Endothelial cell of umbilical vein (primary cell): ENCODE measurements at places on chromosomes 2 and 18. TPM values are rescaled to one million over a fixed set of nuclear protein-coding genes. Genes with fewer than 3 reads are reported as not detected.

DNA sequence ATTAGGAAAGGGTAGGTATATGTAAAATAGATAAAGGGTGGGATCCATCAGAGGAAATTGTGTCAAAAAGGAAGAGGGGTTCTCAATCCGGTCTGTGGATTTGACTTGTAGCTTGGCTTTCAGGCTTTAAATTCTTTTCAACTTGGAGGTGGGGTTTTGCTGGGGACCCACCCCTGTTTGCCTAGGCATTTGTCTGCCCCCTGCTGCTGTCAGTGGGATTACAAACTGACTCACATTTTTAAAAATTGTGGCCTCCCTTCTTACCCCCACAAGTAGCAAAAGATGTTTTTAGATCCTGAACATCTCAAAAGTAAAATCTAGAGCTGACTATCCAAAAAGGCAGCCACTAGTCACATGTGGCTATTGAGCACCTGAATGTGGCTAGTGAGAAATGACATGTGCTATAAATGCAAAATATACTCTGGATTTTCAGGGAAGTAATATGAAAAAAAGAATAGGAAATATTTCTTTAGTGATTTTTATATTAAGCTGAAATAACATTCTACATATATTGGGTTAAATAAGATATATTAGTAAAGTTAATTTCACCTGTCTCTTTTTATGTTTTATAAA lies 178.9 kb downstream of the GFPT1 start:
- DNase-seq, result peak; percentile 12
- H3K4me1 ChIP-seq, result no peaks in the 10 kb centered on the region
- H3K27me3 ChIP-seq, result no peaks in the 10 kb centered on the region
- H3K4me3 ChIP-seq, result no peak overlapping the region

GRCh38 chr2:217222309-217222910 lies 362.5 kb upstream of the TNP1 start:
- H3K36me3 ChIP-seq, result no peaks in the 10 kb centered on the region
- H3K27me3 ChIP-seq, result no peaks in the 10 kb centered on the region
- H3K4me1 ChIP-seq, result peaks cover 13% of the 10 kb centered on the region

- no peaks in the 10 kb centered on the region for H3K27me3 ChIP-seq
- no peak overlapping the region for H3K27ac ChIP-seq
- H3K4me3 ChIP-seq, result no peak overlapping the region
- H3K4me1 ChIP-seq, result no peaks in the 10 kb centered on the region
- no peak for DNase-seq
Observed at GRCh38 chr2:105895990-105896764, 151.5 kb downstream of the NCK2 start.

DNA sequence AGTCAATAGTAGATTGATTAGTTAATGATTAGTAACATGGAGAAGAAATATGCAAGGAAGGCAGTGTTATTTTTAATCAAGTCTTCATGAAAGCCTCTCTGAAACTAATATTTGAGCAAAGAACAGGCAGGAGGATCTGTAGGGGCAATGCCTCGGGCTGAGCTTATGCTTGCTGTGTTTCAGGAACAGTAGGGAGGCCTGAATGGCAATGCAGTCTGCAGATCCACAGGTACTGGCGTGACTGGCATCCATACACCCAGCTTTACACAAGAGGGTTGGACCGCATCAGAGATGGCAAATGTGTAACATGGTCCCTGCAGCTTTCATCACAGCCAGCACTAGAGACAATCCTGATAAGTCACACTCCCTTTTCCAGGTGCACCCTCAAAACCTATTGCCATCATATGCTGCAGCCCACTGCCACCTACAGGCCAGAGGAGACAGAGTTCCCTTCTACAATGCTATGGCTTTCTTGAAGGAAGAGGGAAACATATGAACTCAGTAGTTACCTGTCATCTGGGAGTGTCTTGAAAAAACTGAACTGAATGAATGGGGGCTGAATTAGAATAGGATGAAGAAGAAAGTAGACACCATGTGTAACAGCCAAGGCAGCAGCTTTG lies 582.4 kb upstream of the RAB6C start:
- no peak for DNase-seq
- H3K27me3 ChIP-seq, result no peaks in the 10 kb centered on the region
- H3K27ac ChIP-seq, result no peak overlapping the region
- H3K36me3 ChIP-seq, result no peaks in the 10 kb centered on the region

DNA sequence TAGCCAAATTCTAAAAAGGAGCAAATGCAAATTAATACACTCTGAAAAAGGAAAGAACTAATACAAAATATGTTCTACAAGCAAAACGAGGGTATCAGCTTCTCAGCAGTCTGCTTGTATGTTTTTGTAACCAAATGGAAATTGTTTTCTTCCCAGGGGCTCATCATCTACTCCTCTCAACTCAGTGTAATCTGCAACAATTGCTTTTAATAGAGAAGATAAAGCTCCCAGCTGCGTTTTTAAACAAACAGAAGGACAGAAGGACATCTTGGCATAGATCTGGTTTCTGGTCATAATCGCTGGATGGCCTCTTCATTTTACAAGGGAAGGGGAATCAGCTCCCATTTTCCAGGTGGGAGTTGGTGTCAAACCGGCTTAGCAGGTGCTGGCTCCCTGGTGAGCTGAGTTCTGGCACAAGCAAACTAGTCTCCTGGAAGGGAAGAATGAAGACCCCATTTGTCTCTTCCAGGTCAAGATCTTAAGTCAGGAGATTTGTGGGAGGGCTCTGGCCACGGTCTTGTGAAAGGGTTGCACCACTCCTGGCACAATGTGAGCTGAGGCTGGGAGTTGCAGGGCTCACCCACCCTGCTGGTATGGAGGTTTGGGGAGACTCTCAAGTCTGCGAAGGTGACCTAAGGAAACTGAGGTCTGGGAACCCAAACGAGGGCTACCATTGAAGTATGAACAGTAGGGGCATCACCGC lies 41.6 kb downstream of the NPPC start:
- H3K4me1 ChIP-seq, result no peaks in the 10 kb centered on the region
- H3K27me3 ChIP-seq, result peaks cover 8% of the 10 kb centered on the region
- no peak overlapping the region for H3K27ac ChIP-seq
- no peaks in the 10 kb centered on the region for H3K36me3 ChIP-seq
- DNase-seq, result no peak

DNA sequence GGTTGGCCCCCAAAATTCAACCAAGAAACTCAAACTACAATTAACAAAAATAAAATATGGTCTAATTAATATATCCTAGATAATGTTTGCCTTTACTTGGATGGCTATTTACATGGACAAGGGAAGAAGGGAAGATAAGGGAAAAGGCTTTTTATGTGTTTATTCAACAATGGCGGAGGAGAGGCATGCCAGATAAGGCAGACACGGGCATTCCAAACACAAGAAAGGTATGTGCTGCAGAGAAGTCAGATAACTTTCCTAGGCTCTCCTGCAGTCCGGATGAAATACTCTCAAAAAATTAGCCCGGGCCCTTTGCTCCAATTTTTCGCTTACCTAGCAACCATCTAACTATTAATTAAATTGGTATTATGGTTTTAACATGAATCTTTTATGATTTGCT lies 5.1 kb upstream of the TTR start:
- no peak overlapping the region for H3K4me3 ChIP-seq
- H3K27ac ChIP-seq, result no peak overlapping the region

DNA sequence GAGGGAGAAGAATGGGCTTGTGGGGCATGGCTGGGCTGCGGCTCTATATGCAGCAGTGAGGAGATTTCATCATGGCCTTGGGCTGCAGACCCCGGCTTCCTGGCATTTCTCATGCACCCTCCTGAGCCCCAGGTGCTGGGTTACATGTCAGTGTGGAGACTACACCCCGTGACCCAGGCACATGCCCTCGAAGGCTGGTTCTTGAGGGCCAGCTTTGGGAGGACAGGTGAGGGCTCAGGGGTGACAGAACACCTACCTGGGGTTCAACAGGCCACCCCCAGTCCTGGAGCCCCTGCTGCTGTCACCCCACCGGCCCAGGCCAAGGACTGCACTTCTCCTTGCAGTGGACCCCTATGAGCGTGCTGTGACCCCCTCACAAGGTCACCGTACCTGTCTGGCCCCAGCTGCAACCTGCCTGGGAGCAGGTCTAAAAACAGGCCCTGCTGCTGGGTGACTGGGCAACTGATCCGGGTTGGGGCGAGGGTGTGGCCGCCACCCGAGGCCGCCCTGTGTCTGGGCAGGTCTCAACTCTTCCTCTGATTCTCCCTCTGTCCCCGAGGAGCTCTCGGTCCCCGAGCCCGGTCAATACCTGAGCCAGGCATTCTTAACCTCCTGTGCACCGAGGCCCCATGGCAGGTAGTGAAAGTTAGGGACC lies 94.8 kb upstream of the OTOS start:
- H3K36me3 ChIP-seq, result no peaks in the 10 kb centered on the region
- no peaks in the 10 kb centered on the region for H3K27me3 ChIP-seq
- H3K27ac ChIP-seq, result no peak overlapping the region
- no peak overlapping the region for H3K4me3 ChIP-seq

GRCh38 chr2:73862987-73863386 lies 29.8 kb upstream of the ACTG2 start:
- H3K27me3 ChIP-seq, result no peaks in the 10 kb centered on the region
- no peak overlapping the region for H3K27ac ChIP-seq
- H3K4me1 ChIP-seq, result peaks cover 4% of the 10 kb centered on the region
- DNase-seq, result no peak
- no peaks in the 10 kb centered on the region for H3K36me3 ChIP-seq

DNA sequence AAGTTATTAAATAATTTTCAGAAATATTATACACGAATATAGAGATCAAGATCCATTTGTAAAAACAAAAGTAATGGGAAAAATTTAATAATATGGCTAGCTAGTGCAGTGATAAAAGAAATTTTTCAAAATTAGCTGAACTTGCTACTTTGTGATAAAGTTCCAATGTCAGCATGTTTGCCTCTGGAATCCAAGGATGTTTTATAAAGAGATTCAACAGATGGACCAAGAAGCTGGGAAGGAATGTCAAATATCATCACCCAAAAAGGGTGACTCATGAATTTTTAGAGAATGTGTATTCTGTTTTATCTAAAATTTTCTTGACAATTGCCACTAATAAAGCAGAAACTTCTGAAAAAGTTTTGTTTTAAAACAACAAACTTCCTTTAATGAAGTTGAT lies 95.3 kb downstream of the FSIP2 start:
- DNase-seq, result no peak
- no peak overlapping the region for H3K27ac ChIP-seq
- H3K4me1 ChIP-seq, result no peaks in the 10 kb centered on the region

DNA sequence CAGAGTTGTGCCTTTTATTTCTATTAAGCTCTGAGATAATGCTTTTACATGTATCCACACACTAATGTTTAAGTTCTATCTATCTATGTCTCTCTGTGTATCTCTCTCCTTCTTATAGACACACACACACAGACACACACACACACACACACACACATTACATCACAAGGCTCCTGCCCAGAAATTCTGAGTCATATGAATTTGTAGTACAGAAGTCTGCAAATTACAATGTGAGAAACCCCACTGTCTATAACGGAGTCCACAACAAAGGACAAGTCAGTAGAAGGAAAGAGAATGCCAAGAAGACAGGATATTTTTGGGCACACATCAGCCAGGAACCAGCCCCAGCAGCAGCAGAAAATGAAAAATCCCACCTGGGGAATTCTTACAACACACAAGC lies 142.4 kb downstream of the EN1 start:
- no peak overlapping the region for H3K4me3 ChIP-seq
- no peak for DNase-seq
- no peaks in the 10 kb centered on the region for H3K27me3 ChIP-seq
- no peaks in the 10 kb centered on the region for H3K36me3 ChIP-seq
- no peaks in the 10 kb centered on the region for H3K4me1 ChIP-seq

DNA sequence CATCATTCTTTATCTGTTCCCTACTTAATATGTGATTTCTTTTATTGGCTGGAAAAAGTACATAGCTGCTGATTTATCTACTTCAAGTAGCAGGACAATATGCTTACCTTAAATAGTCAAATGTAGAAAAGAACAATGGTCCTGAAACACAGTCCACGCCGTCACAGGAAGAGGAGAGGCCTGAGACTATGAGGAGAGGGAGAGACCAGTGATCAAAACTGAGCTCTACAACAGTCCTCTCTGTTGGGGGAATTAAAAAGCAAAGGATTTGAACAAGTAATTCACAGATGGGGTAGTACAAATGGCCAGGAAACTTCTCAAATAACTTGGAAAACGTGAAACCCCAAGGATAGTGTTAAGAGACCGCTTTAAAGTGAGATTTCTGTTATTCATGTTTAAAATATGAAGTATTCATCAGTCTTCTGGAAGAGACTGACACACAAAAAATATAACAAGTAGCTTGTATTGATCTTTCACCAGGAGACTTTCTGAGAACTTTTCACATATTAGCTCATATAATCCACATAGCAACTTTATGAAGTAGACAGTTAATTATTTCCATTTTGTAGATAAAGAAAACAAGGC lies 20.2 kb downstream of the SCYGR8 start:
- H3K27me3 ChIP-seq, result no peaks in the 10 kb centered on the region
- no peaks in the 10 kb centered on the region for H3K36me3 ChIP-seq
- peaks cover 7% of the 10 kb centered on the region for H3K4me1 ChIP-seq
- H3K27ac ChIP-seq, result peak overlapping the region; percentile 29
- H3K4me3 ChIP-seq, result no peak overlapping the region

DNA sequence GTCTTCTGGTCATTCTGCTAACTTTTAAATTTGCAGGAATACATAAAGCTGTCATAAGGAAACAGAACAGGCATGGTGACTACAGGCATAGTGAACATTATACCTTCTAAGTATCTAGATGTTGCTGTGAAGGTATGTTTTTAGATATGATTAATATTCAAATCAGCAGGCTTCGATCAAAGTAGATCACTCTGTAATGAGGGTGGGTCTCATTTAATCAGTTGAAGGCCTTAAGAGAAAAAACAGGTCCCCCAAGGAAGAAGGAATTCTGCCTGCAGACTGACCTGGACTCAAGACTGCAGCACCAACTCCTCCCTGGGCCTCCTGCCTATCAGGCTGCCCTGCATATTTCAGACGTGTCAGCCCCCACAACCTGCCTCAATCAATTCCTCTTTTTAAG lies 104.0 kb downstream of the L3MBTL4 start:
- H3K27me3 ChIP-seq, result no peaks in the 10 kb centered on the region
- H3K27ac ChIP-seq, result no peak overlapping the region
- no peak overlapping the region for H3K4me3 ChIP-seq
- no peaks in the 10 kb centered on the region for H3K36me3 ChIP-seq
- H3K4me1 ChIP-seq, result no peaks in the 10 kb centered on the region
- no peak for DNase-seq

- no peak for DNase-seq
- no peak overlapping the region for H3K4me3 ChIP-seq
- no peaks in the 10 kb centered on the region for H3K4me1 ChIP-seq
- no peaks in the 10 kb centered on the region for H3K36me3 ChIP-seq
Observed at GRCh38 chr18:13562494-13563029, 163.8 kb downstream of the FAM210A start.

- no peaks in the 10 kb centered on the region for H3K36me3 ChIP-seq
- DNase-seq, result no peak
- no peaks in the 10 kb centered on the region for H3K27me3 ChIP-seq
- H3K4me3 ChIP-seq, result no peak overlapping the region
- no peak overlapping the region for H3K27ac ChIP-seq
Observed at GRCh38 chr18:75545189-75545588, 117.7 kb upstream of the SMIM21 start.

- no peak overlapping the region for H3K4me3 ChIP-seq
- no peak for DNase-seq
- H3K27ac ChIP-seq, result no peak overlapping the region
Observed at GRCh38 chr2:150150144-150150543, 337.3 kb downstream of the RND3 start.

- H3K36me3 ChIP-seq, result no peaks in the 10 kb centered on the region
- no peaks in the 10 kb centered on the region for H3K4me1 ChIP-seq
- no peak overlapping the region for H3K27ac ChIP-seq
- H3K27me3 ChIP-seq, result no peaks in the 10 kb centered on the region
- H3K4me3 ChIP-seq, result no peak overlapping the region
Observed at GRCh38 chr2:3314626-3315025, 63.0 kb downstream of the EIPR1 start.

- no peak for DNase-seq
- no peaks in the 10 kb centered on the region for H3K36me3 ChIP-seq
- no peak overlapping the region for H3K27ac ChIP-seq
Observed at GRCh38 chr18:26516964-26517363, 31.4 kb downstream of the KCTD1 start.

PMAIP1 gene
- 7.3 and 7.6 TPM in 2 replicates for polyA plus RNA-seq

GAD1 gene
- polyA plus RNA-seq, result 0.62 and 0.64 TPM in 2 replicates
